ENCODE measurements at places on chromosomes 2 and 18.
A peak's percentile ranks its signal among the peaks of the same experiment; 100 is the strongest.

- no peak for DNase-seq
Measured at GRCh38 chr2:56753182-56753581, 569.4 kb downstream of the CCDC85A start.

GRCh38 chr2:142893241-142893640 lies 15.8 kb downstream of the KYNU start:
- no peak for DNase-seq

GRCh38 chr2:127067620-127068350 lies 39.2 kb downstream of the BIN1 start:
- peak; percentile 68 for DNase-seq

DNA sequence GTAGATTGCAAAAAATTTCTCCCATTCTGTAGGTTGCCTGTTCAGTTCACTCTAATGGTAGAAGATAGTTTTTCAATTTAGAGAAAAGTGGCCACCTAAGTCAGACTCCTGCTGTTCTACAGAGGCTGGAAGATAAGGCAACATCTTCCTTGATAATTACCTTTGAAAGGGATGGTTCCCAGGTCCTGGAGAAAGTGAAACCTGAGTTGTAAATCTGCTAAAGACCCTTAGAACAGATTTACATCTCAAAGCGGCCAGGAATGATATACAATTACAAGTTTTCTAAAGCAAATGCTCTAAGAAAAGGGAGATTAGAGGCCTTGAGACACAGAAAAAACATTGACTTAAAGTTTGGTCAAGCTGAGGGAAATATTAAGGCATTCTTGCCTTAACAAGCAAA lies 1350.2 kb upstream of the FAM98A start:
- no peak for DNase-seq

- DNase-seq, result no peak
Measured at GRCh38 chr2:37342591-37343220, 1.7 kb upstream of the QPCT start.

DNA sequence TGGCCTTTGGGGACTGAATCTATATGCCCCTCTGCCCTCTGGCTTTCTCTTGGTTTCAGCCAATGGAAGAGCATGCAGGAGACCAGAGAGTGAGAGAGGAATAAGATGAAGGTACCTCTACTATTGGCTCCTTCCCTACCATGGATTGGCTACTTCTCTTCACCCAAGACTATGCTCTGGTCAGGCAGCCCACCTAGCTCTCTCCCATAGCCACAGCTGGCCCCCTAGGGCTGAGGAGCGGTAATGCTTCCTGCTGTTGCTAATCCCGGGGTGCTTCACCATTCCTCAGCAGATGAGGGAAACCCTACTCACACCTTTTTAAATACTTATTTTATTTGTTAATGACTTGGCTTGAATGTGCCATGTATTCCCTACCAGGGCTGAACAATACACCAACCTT lies 142.4 kb downstream of the MREG start:
- no peak for DNase-seq

DNA sequence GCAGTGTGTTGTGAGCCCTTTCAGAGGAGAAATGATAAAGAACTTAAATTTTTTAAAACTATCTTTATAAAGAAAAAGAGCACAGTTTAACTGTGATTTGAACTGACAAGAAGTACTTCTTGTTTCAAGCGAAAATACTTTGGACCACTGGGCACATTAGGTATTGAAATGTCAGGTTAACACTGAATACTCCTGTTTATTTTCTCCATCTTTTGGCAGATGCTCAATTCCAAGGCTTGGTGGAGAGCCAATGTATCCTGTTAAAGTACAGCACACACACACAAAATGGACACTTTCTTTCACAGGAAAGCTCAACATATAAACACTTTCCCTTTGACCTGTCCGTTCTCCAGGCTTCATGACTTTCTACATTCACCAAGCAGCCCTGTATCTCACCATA lies 32.6 kb upstream of the SP3 start:
- DNase-seq, result no peak

GRCh38 chr18:31592506-31593157 lies 955 bp downstream of the TTR start:
- DNase-seq, result no peak

- DNase-seq, result no peak
Measured at GRCh38 chr18:25190472-25190871, 161.5 kb downstream of the ZNF521 start.
